IPS-NIHi11 (cell line): ENCODE measurements at places on chromosomes 6 and 20.

- no peak for DNase-seq
Measured at GRCh38 chr6:30344191-30344867, 627 bp upstream of the RPP21 start.

DNA sequence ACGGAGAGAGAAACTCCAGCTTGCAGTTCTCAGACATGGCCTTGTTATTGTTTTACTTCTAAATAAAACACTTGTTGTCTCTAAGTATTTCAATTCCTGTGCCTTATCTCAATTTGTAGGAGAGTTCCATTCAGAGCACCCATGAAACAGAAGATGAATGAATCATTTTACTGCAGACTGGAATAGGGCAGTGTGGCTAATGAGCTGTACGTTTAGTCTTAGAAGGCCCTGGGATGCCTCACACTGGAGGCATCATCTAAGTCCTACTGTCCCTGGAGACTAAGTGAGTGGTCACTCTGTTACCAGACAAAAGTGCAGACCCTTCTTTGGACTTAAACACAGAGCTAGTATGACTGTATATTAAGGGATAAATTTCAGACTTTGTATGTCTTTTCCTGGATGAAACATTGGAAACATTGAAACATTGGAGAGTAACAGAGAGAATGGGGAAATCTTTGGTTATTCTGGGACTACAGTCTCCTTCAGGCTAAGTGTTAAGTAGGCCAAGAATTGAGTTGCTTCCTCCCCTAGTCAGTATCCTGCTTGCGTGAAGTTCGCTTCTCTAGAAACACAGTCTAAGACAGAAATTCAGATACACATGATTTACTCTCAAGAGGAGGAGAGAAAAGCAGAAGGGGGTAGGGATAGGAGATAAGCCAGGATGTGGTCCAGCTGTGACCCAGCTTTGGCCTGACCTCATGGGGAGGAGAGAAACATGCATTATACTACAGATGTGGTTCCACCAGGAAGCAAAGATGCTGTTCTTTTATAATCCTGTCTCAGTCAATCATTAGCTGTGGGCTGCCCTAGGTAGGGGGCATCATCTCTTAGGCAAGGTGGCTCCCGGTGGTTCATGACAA, 167.4 kb upstream of the BMP2 start:
- DNase-seq: no peak

DNA sequence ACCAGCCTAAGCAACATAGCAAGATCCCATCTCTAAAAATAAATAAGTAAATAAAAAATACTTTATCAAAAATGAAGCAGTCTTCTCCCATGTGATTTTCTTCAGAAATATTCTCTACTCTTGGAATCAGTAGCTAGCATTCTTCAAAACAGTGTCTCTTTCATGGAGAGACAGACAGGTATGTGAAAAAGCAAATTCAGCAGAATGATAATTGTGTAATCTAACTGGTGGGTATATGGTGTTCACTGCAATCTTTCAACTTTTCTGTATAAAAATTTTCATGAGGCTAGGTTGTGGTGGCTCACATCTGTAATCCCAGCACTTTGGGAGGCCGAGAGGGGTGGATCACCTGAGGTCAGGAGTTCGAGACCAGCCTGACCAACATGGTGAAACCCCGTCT, 7.9 kb downstream of the MRS2 start:
- no peak for DNase-seq

GRCh38 chr6:155505608-155505989, 50.0 kb upstream of the NOX3 start:
- DNase-seq: no peak

GRCh38 chr6:56637640-56638039, 5.0 kb downstream of the DST start:
- peak; percentile 28 for DNase-seq

DNA sequence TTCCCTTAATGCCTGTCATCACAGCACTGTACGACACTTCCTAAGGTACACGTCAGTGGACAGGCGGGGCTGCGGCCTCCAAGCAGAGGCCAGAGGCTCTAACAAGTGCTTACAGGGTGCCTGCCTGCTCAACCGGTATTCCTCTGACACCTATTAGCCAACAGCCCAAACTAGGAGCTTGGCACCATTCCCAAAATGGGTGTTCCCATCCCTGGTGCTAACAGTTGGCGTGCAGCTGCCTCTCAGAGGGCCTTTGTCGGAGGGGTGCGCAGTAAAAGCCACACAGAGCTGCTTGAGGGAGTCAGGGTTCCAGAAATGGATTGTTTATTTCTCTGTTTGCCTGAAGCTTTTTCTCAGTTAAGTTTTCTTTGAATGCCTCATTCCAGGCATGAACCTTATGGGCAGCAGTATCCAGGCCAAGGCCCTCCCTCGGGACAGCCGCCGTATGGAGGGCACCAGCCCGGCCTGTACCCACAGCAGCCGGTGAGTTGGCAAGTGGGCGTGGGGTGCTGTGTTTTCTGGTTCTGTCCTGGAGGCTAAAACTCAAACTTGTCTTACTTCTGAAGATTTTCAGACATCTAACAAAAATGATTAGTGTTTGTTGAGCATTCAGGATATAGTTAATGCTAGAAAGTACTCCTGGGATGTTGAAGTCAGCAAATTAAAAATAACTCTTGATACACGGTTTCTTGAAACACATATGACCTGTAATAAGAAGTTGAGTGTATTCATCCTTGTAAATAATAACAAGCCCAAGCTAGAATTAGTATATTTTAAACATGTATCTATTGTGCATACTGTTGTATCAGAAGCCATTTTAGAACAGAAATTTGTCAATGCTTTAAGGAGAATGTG, 124.7 kb downstream of the TMEM242 start:
- DNase-seq: peak; percentile 63

- no peak for DNase-seq
Measured at GRCh38 chr6:24228681-24229255, 102.8 kb downstream of the NRSN1 start.

- DNase-seq: no peak
Measured at GRCh38 chr20:58618351-58619076, 32.6 kb upstream of the STX16 start.

- DNase-seq: no peak
Measured at GRCh38 chr6:152170702-152171667, 363.5 kb downstream of the ESR1 start.

DNA sequence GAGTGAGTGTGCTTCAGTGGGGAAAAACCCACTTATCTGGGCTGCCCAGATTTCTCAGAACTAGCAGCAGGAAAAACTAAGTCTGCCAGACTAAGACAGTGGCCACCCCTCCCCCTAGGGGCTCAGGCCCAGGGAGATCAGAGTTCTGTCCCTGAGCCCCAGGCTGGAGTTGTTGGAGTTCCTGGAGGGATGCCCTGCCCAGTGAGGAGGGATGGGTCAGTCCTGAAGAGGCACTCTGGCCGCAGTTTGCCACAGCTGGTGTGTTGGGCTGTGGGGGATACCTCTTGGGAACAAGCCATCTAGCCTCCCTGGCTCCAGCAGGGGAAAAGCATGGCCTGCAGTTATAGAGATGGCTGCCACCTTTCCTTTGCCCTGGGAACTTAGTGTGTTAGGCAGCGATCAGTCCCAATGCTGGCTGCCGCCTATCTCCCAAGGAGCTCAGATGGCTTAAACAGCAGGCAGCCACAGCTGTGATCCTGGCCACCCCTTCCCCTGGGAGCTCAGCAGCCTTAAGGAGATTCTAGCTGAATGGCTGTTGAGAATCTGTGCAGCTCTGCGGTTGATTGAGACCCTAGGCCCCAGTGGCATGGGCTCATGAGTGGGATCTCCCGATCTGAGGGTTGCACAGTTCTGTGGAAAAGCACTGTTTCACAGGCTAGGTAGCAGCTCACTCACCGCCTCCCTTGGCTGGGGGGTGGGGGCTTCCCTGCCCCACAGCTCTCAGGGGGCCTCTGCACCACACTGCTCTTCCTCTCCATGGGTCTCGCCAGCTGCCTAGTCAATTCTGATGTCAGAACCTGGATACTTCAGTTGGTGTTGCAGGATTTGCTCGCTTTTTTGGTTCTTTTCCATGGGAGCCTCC, 13.2 kb downstream of the SIRPG start:
- DNase-seq: no peak

DNA sequence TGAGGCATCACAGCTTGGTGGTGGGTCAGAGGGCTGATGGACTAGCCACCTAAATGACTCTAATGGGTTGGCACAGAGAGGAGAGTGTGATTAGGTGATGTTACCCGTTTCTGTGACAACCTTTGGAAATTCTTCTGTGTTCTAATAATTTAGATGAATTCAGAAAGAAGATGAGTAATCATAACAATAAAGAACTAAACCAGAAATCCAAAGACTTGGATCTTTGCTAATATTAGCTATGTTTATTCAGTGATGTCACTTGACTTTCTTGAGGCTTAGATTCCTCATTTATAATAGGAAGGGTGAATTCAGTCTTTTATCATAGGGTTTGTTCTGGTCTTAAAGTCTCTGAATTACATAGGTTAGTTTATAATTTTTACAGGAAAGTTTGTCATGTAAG, 19.9 kb downstream of the CRYBG1 start:
- no peak for DNase-seq

DNA sequence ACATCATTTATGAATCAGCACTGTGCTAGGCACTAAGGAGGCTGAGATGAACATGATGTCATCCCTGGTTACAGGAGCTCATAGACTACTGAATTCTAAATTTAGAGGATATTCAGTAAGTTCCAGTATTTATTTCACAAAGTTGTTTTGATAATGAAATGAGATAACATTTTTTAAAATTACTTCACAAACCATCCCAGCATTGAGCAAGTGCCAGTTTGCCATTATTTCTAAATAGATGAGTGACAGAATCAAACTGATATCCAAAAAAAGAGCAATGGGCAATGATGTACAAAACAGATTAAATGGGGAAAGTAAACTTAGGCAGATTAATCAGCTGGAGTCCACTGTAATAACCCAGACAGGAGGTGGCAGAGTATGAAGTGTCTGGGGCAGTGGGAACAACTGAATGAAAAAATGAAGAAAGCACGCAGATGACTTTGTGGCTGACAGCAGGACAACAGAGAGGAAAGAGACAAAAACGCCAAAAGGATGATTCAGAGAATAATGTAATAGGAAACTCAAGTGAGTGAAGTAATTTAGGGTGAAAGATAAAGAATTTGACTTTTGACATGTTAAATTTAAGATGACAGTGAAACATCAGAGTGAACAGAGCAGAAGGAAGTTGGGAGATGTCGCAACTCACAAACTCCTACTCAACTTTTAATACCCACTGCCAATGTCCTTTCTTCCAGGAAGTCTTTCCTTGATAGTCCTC, 70.2 kb downstream of the RCAN2 start:
- no peak for DNase-seq

GRCh38 chr20:48202334-48203113, 417.2 kb upstream of the SULF2 start:
- DNase-seq: no peak

DNA sequence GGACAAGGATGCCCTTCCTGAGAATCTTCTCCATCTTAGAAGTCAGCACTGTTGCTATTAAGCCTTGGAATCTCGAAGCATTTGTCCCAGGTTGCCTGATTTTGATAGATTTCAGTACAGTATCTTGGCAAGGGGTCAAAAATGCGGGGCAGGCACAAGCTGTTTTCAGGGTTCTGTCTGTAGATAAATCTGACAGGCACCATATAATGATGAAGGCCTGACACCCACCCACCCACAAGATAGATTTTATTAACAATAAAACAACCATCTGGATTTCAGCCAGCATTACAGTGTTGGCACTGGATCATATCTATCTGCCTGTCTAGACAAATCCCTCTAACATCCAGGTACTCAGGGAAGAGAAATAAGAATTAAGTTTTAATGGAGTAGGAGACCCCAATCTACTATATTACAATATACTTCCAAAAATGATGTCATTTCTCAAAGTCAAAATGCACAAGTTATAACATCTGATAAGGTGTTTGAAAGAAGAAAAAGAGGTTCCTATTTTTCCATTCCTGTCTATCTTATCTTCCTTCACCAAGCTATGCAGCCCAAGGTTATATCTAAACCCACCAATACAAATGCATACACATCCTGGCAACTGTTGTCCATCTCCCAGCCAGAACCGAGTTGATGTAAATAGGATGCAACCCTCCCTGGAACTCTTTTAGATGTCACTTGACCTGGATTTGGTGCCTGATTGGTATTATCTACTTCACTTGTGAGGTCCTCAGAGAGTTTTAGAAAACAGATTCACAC, 10.7 kb downstream of the NEDD9 start:
- no peak for DNase-seq

DNA sequence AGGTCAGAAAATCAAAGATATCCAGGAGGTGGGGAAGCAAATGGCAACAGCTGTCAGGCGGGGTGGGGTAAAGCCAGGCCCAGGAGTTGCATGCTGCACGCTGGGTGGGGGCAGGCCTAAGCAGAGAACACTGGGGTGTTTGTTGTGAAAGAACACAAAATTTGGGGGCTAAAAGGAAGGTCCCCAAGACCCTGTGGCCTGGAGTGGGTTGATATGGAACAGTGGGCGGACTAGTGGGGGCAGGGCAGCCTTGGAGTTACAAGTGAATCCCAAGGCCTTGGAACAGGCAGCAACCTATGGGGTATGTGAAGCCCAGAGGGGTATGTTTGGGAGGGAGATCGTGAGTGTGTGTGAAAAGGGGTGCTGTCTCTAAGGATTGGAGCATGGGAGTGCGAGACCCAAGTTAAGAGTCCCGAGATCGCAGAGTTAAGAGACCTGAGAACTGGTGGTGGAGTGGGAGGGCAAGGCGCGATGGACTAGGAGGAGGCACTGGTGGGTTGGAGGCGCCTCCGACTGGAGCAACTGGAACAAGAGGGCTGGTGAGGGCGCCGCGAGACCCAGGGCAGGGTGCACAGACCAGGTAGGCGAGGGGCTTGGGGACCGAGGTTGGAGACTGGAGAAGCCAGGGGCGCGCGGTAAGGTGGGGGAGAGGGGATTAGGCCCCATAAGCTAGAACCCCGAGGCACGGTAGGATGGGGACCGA, 658 bp downstream of the CUL7 start:
- DNase-seq: peak; percentile 47
